WERI-Rb-1 (cell line): ENCODE measurements at places on chromosomes 11 and 22.

GRCh38 chr11:67584881-67585873 lies 1.6 kb downstream of the GSTP1 start:
- DNase-seq, result no peak

DNA sequence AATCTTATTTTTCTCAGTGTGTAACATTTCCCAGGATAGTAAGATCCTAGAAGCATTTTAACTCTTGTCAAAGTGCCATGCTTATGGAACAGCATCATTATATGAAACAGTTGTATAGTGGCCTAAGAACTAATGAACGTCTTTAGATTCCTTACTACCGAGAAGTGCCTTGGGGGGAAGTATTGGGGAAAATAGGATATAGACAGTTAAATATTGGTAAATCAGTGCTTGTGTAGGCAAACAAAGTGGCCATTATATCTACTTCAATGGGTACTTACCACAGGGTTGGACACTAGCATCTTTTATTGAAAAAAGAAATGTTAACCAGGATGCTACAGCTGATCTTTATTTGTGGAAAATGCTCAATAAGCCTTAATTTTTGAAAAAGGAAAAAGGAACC lies 11.3 kb downstream of the FAR1 start:
- no peak for DNase-seq

DNA sequence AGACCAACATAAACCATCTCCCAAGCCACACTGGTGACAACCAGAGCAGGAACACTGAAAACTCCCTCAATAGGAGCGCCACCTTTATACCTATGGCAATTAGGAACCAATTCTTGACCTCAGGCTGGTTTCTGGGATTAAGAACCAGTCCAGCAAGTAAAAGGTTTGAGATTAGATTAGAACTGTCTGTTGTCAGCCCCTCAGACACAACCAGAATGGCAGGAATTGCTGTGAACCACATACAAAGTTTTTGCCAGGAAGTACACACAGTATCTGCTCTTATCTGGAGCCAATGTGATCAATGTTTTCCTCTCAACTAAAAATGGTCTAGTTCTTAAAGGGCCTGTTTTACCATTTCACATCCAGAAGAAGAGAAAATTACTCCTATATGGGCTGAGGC lies 55.2 kb downstream of the RBFOX2 start:
- DNase-seq, result no peak

DNA sequence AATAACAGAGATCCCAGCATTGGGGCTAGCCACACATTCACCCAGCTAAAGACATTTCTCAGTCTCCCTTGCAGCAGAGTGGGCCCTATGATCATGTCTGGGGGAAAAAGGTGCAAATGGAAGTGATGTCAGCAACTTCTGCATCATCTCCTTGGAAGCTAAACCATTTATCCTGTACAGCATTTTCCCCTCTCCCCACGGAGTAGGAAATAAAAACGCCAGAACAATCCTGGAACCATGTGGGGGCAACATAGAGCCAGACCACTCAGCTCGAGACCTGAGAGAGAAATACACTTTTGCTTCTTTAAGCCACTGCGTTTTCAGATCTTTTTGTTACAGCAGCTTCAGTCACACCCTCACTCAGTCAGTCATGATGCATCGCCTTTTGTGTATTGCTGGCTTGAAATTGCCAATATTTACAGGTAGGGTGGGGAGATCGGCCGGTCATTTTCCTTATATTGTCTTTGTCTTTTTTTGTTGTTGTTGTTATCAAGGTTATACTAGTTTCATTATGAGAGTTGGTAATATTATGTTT lies 9.1 kb upstream of the RAC2 start:
- DNase-seq, result peak; percentile 5

DNA sequence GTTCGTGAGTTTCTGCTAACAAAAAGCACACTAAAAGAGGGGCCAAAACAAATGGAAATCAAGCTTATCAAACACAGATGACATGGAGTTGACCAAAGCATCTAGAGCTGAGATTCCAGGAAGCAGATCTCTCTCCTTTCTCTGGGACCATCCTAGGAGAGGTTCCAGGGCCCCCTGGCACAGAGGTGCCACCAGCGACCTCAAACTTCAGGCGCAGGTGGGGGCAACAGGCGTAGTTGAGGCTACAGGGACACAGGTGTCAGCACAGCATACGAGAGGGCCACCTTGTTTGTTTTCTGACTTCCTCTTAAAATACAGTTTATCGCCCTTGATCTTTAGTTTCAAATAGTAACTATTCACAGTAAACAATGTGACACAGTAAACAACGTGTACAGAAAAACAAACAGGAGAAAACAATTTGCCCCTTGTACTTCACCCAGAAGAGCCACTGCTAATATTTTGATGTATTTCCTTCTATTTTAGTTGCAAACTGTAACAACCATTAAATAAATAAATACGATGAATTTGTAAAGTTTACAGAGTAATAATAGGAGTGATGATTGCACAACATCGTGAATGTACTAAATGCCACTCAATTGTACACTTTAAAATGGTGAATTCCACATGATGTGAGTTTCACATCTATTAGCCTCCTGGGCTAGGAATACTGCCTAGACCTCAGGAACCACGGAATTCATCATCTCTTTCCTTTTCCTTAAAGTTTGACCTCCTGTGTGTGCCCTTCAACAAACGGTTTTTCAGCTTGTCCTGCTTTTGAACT lies 52.2 kb downstream of the IGLL5 start:
- no peak for DNase-seq

DNA sequence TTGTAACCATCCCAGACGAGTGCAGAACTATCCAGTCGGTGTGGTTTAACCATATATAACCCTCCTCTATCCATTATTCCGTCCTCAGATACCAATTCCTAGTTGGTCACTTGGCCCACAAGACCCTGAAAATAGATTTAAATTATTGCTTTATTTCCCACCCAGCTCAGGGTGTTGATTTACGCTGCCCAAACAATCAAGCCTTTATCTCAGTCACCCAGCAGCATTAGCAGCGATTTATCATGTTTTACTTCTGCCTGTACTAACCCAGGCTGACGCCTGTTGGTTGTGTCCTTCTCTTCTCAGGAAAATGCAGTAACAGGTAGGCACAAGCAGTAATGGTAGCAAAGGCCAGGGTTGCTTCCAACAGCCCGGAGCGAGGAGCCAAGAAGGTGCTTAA lies 81.2 kb downstream of the DSCAML1 start:
- no peak for DNase-seq

DNA sequence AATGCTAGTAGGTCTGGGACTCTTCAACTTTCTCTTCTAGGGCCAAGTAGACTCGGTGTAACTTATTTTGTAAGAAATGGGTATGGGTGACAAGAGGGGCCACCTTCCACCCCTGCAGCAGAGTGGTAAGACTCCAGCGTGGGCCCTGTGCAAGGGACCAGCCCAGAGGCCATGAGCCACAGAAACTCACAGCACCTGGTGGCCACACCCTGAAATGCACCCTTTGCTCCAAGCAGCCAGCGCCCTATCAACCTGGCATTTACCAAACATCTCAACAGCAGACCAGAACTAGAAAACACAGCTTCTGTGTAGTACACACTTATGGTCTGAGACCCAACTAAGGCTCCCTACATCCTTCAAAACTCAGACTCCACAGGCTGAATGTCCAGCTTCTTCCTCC lies 5.7 kb downstream of the CDCA5 start:
- DNase-seq, result peak; percentile 81

- DNase-seq, result no peak
These were observed 68.7 kb upstream of the GDPD4 start for GRCh38 chr11:77370217-77370616.

DNA sequence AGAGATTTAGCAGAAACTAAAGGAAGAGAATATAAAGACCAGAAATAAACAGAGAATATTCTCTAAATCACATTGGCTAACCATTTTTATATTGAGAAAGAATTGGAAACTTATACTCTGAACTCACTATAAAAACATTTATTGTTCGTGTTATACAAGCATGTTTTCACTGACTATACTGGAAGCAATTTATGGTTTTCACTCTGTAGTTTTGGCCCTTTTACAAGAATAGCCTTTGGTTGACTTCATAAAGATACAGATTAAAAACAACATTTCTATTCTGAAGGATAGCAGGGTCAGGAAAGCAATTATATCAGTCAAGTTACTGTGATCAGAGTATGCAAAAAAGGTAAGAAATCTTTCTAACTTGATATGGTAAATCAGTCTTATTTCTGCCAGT lies 965.7 kb upstream of the FAT3 start:
- no peak for DNase-seq

GRCh38 chr11:17816232-17816931 lies 81.8 kb downstream of the KCNC1 start:
- no peak for DNase-seq

- no peak for DNase-seq
These were observed 153.4 kb upstream of the B3GAT1 start for GRCh38 chr11:134565343-134565891.

GRCh38 chr11:30760345-30760744 lies 174.2 kb upstream of the MPPED2 start:
- DNase-seq, result no peak

GRCh38 chr11:7473717-7474116 lies 11.6 kb upstream of the OLFML1 start:
- no peak for DNase-seq

- DNase-seq, result no peak
These were observed 121.1 kb downstream of the NXPE2 start for GRCh38 chr11:114799476-114799875.

DNA sequence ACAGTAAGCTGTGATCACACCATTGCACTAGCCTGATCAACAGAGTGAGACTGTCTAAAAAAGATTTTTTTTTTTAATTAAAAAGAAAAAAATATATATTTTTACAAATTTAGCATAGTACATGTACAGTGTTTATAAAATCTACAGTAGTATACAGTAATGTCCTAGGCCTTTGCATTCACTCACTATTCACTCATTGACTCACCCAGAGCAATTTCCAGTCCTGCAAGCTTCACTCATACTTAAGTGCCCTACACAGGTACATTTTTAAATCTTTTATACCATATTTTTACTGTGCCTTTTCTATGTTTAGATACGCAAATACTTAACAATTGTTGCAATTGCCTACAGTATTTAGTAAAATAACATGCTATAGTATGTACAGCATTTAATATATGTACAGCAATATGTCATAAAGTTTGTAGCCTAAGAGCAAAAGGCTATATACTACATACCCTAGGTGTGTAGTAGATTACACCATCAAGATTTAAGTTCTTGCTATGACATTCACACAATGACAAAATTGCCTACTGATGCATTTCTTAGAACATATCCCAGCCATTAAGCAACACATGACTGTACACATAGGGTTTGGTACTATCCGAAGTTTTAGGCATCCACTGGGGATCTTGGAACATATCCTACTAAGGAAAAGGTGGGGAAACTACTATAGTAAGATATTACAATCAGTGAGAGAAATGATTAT lies 22.8 kb downstream of the PIK3C2A start:
- DNase-seq, result no peak

GRCh38 chr11:129295746-129296145 lies 79.9 kb upstream of the BARX2 start:
- DNase-seq, result no peak

DNA sequence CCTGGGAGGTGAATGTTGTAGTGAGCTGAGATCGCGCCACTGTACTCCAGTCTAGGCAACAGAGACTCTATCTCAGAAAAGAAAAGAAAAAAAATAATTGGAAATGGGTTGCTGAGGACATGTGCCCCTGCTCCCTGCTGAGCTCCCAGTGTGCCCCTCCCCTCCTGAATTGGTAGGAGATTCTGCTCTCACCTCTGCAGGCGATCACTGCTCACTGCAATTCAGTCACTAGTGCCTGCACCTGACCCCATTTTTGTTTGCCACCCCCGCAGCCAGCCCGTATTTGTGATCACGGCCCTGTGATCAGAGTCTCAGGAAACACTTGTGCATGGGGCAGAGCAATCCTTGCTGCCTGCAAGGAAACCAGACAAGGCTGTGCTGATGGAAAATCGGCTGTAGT lies 16.3 kb upstream of the SEC14L3 start:
- DNase-seq, result no peak

GRCh38 chr11:6611092-6611962 lies 689 bp downstream of the TAF10 start:
- DNase-seq, result peak; percentile 26

DNA sequence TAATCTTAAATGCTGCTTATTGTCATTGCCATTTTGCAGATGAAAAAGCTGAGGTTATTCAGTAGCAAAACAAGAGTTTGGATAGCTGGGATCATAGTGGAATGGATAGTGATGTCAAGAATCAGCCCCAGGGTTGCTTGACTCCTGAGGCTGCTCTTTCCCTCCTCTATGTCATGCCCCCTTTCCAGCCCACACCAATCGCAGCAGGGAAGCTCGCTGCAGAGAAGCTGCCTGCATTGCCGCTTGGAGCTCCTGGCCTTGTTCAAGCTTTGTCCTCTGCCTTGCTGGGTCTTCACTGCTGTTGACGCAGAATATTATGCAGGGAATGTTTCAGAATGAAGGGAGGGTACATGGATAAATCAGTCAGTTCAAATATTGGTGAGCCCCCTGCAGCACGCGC lies 128.8 kb upstream of the RASSF10 start:
- no peak for DNase-seq

- DNase-seq, result no peak
These were observed 28.8 kb downstream of the DKK3 start for GRCh38 chr11:11979488-11980117.

- no peak for DNase-seq
These were observed 3.9 kb downstream of the CDC45 start for GRCh38 chr22:19483481-19484244.

GRCh38 chr11:80241766-80242165 lies 800.9 kb upstream of the TENM4 start:
- DNase-seq, result no peak

DNA sequence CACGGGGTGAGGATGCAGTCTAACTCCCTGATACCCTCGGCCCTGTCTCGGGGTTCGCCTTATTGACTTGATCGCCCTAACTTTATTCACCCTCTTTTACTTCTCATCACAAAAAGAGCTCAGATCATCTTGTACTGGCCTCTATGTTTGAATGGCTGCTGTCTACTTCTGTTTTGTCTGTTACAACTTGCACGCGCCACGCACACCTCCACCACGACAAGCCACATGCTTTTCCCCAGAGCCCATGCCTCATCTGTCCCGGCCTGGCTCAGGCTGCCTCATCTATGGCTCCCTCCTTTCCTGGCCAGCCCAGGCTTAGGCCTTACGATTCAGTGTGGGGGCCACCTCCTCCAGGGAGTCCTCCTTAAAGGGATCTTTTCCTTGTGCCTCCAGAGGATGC lies 180.9 kb downstream of the EFCAB6 start:
- DNase-seq, result no peak

GRCh38 chr11:1291295-1292017 lies 18.0 kb downstream of the TOLLIP start:
- DNase-seq, result no peak

- DNase-seq, result no peak
These were observed 42.8 kb downstream of the MUC6 start for GRCh38 chr11:993632-994167.
